ENCODE measurements at places on chromosomes 7 and 10. TPM values are rescaled to one million over a fixed set of nuclear protein-coding genes. Genes with fewer than 3 reads are reported as not detected.

MYPN gene
- polyA plus RNA-seq: 93.8 TPM

HOXA13 gene
- polyA plus RNA-seq: 0.03 TPM

APBB1IP gene
- 1.6 TPM for polyA plus RNA-seq

DNA sequence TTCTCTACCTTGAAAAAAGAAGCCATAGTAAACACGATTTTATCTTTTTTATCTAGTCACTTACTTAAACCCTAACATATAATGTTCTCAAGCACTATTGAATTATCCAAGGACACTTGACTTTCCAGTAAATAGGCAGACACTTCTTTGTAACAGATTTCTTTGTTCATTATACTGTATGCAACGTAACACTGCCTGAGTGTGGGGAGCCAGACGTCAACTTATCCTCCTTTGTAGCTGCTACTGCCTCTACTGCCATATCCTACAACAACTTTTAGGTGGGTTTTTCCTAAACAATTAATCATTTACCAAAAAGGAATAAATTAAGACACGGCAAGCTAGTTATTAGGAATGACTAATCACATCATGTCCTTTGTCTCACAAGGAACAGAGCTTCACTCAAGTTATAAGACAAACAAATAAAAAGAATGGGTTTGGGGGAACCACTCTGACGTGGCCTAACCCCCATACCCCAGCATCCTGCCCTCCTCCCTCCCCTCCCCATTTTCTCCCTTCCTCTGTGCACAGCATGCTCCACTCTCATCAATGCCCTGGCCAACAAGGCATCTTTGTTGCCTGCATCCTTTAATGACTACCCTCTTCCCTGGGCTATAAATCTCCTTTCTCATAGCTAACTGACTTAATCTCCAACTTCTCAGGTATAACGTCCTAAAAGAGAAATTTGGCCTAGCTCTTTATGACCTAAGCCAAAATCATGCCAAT lies 43.3 kb downstream of the DOCK4 start:
- no peak for DNase-seq

DNA sequence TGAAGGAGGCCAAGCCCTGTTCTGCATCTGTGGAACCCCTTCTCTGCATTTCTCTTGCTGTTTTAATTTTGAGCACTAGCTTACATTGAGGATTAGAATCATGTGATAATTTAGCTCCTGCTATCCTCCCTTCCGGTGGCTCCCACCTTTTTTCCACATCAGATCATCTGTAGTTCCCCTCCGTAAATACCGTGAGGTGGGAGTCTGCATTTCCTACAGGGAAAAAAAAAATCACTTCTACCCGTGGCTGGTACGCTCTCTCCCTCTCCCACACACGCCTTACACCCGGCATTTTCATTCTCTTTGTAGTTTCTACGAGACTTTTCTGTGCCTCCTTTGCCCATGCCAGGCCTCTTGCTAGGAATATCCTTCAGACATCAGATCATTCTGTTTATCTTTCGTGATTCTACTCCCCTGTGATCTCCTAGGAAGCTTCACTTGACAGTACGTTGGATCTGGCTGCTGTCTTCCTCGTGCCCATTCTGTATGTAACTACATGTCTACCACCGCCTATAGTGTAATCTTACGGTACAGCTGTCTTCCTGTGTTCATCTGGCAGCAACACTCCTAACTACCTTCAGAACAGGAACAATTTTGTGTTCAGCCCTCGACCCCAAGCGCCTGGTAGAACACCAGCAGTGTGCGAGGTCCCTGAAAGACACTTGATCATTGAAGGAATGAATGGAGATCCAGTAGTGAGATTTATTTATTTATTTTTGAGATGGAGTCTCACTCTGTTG lies 41.7 kb upstream of the OCM start:
- no peak for DNase-seq

AKR1B15 gene
- polyA plus RNA-seq: 0.42 TPM

GRCh38 chr10:4333459-4333894 lies 492.5 kb upstream of the AKR1E2 start:
- DNase-seq: no peak

DNA sequence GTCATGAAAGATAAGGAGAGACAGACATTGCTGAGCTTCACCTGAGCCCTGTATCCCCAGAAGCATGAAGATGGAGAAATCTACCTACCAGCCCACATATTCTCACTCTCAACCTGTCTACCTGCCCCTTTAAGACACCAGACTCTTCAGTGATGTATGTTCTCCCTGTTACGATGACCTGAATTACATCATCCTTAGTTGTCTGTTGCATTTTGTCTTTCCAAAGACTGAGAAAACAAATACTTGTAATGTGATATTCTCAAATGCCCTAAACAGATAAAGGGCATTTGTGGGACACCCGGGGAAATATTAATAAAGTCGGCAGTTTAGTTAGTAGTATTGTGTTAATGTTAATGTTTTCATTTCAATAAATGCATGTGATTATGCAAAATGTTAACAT lies 305.8 kb upstream of the IGFBP3 start:
- no peak for DNase-seq

DNA sequence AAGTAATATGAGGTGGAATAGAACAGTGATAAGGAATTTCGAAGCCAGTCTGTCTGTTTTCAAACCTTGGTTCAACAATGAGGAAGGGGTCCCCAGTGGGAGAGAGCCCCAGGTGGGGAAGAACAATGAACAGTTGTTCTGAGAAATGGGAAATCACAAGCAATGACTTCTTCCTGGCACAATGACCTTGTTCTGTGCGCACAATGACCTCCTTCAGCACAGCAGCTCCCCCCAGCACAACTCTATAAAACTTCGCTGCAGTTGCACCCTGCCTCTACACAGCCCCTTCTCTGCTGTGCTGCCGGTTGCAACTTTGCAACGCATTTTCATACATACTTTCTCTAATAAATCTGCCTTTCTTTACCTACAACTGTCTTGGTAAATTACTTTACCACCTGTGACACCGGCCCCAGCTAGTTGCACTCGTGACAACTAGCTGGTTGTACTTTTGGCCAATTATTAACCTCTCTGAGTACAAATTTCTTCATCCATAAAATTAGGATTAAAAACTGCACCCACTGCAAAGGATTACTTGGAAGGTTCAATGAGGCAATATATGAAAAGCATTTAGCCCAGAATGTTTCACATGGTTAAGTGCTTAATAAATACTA lies 40.5 kb downstream of the ASB4 start:
- no peak for DNase-seq

CCDC146 gene
- 9.6 TPM for polyA plus RNA-seq

CHN2 gene
- polyA plus RNA-seq: 16.0 TPM

DNA sequence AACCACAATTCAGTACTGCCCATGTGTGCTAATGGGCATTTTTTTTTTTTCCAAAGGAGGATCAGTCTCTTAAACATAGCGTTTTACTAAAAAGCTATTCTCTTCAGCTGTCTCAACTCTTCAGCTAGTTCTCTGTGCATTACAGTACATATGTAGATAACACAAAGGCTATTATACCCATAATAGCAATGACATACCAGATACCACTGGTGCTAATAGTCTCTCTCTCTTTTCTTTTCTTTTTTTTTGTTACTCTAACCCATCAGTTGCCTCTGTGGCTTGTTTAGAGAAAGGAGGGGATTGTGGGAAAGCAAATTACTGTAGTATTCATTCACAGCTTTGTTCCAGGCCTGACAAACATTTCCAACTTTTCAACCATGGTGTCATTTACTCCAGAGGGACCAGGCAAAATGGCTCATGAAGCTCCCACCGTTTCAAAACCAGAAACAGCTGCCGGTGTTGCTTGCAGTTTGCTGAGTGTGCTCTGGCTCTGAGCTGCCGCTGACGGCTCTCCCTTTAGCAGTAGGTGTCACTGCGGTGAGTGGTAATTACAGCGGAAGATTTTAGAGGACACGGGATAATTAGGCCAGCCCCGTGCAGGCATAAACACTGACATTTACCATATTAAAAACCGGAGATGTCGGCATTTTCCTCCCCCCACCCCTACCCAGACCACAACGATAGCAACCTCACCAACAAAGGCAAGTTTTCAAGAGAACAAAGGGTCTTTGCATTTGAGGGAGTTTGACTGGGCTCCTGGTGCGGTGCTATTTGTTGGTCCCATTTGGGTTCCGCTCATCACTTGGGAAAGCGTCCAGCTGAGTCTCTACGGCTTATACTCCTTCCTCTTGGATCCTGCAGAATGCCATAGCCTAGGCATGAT lies 1005.5 kb downstream of the KCNMA1 start:
- DNase-seq: no peak

- DNase-seq: no peak
Observed at GRCh38 chr10:100025576-100025975, 15.8 kb upstream of the DNMBP start.

ZWINT gene
- 16.0 TPM for polyA plus RNA-seq

PON1 gene
- 0.47 TPM for polyA plus RNA-seq

GRCh38 chr10:29714096-29714874 lies 79.5 kb upstream of the SVIL start:
- no peak for DNase-seq

DNA sequence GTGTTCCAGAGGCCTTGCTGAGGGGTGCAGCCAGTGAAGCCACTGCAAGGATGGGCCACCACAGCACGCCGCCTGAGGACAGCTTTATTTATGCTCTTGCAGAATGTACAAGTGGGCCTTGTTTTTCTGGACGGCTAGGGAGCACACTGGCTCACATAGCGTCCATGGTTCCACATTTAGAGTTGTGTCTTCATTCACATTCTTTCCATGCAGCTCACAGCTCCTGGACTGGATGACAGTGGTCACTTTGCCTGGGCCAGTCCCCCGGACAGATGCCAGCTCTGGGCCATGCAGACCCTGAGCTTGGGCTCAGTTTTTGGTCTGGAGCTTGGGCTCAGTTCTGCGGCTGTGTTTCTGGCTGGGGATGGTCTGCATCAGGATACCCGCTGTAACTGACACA lies 2.6 kb upstream of the C10orf71 start:
- DNase-seq: no peak

DNA sequence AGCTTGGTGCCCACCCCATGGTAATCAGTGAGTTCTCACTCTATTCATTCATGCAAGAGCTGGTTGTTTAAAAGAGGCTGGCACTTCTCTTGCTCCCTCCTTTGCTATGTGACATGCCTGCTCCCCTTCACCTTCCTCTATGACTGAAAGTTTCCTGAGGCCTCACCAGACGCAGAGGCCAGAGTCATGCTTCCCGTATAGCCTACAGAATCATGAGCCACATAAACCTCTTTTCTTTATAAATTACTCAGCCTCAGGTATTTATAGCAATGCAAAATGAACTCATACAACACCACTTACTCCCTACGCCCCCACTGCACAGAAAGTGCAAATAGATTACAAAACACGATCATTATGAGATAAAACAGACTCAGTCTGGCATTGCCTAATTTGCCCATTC lies 39.0 kb downstream of the SEC61G start:
- no peak for DNase-seq

- no peak for DNase-seq
Observed at GRCh38 chr7:122438006-122438405, 133.5 kb upstream of the FEZF1 start.

GRCh38 chr10:83122336-83122735 lies 1017.0 kb upstream of the GHITM start:
- no peak for DNase-seq

CPA5 gene
- polyA plus RNA-seq: 2.0 TPM

RELN gene
- polyA plus RNA-seq: 3.5 TPM

DNA sequence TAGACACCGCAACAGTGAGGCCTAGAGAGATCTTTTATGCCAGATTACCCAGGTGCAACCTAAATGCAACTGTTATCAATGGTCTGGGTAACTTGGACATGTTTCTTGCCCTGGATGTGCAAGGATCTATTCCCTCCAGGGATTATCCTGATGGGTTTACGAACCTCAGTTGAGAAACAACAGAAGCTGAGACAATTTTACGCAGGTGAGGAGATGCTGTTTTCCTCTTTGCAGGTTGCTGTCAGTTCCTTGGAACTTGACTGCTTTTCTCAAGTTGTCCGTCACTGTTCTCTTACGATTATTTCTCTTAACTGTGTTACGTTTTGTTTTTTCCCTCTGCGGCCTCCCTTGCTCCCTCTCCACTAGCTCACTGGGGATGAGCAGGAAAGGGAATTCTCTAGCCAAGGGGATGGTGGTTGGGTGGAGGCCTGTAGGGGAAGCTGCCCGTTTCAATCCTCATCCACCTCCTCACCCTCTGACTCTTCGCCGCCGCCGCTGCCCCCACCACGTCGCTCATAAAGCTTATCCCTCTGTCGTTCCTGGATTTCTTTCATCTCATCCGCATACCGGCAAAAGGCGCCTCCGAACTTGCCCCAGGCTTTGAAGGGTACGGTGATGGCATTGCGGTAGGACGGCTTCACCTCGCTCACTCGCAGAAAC lies 1.2 kb downstream of the PURB start:
- no peak for DNase-seq

All from forelimb muscle (tissue), 1 donor.